Right ventricle myocardium inferior (tissue), 1 donor: ENCODE measurements at places on chromosomes 6 and 20.

DNA sequence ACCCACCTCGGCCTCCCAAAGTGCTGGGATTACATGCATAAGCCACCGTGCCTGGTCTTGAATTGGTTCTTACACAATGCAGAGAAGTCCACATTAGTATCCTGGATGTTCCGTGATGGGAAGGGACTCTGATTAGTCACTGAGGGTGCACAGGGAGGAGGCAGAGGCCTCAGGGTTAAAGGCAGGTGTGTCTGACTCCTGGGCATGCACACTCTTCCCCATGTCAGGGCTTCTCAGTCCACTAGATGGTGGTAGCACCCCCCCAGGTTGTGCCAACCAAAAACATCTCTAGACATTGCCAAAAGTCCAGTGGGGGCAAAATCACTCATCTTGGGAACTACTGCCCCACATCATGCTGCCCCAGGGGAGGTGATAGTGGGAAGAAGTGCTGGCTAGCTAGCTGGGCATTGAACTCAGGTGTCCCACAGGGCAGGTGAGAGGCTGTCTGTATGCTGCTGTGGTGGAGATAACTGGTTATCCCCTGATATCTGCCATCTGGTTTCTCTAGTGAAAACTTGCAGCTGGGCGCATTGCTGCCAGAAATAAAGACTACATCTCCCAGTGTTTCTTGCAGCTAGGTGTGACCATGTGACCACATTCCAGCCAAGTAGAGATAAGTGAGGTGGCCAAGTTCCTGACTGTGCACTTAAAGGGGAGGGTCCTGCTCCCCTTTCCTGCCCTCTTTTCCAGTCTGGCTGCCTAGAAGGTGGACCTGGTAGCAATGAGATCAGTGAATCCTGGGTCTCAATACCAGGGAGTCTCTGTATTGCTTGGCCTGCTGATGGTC lies 8.4 kb upstream of the NSFL1C start:
- DNase-seq: no peak

GRCh38 chr20:62642666-62643520 lies 590 bp downstream of the SLCO4A1 start:
- DNase-seq: no peak

- DNase-seq: no peak
Observed at GRCh38 chr6:165321555-165322145, 12.2 kb upstream of the C6orf118 start.

DNA sequence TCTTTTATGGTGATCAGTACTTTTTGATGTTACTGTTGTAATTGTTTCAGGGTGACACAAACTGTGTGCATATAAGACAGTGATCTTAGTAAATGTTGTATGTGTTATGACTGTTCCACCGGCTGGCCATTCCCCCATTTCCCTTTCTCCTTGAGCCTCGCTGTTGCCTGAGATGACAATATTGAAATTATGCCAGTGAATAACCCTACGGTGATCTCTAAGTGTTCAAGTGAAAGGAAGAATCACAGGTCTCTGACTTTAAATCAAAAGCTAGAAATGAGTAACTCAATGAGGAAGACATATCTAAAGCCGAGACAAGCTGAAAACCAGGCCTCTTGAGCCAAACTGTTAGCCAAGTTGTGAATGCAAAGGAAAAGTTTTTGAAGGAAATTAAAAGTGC lies 32.3 kb downstream of the TULP4 start:
- no peak for DNase-seq

DNA sequence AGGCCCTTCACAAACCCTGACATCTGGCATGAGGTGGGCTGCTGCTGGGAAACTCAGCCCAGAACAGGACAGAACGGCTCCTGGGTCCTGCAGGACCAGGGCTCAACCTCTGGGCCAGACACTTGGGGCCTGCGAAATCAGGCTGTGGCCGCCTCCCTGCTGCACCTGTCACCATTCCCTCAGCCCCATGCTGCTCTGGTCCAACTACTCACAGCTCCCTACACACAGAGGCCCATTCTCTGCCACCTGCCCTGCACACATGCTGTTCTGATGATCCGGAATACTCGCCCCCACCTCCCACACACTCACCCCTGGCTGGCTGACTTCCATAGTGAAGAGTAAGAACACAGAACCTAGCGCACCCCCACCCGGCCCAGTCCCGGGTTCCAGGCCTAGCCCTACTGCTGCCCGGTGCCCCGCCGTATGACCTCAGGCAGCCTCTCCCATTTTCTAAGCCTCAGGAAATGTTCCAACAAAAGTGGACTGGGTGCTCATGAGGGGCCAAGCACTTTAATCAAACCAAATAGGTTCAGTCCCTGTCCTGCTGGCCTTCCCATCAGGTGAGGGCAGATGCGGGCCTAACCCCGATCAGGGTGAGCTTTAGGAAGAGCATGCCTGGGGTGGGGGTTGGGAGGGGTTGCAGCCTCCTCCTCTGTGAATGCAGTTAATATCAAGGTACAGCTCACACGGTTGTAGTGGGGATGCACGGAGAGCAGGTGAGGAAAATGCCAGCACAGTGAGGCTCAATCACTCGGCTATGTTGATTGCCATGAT lies 3.9 kb downstream of the PEDS1 start:
- DNase-seq: no peak

DNA sequence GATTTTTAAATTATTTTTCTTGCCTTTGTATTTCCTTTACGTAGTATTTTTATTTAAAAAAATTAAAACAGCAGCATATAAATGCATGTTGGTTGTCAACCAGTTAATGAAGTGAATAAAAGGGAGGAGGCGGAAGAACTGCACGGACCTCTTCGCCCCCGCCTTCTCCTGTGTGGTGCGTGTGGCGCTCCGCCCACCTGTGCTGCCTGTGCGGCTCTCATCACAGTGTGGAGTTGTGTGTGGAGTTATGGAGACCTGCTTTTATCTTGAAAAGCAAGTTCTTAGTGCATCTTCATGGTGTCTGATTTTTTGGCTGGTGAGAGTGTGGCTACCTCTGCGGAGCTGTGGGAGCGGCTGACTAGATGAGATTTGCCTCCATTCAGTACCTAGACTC lies 58.4 kb downstream of the PTPN1 start:
- no peak for DNase-seq

GRCh38 chr20:51802170-51802751 lies at the start of gene SALL4:
Gene SALL4, minus strand, starts transcription at chr20:51802521. Its CDS starts 113 bp downstream, at chr20:51802408.
- DNase-seq: no peak

GRCh38 chr6:30480536-30481156 lies 8.7 kb upstream of the HLA-E start:
- no peak for DNase-seq

GRCh38 chr6:157169226-157169625 lies 154.1 kb downstream of the TMEM242 start:
- no peak for DNase-seq

DNA sequence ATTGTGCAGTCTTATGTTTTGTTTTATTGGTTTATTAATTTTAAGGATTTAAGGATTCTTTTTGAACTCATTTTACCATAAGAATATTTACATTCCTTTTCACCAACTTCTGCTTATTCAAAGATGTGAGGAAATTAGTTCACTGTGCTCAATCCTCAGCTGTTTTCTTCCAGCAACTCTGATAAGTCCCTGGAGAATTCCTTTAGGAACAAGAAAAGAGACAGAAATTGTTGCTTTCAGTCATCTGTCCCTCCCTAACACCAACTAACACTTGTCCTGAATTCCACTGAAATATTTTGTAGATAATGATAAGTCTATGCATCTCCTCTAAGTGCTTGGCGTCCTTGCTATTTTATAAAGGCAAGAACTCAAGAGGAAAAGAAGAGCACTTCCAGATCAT lies 334.8 kb upstream of the MARCKS start:
- no peak for DNase-seq

DNA sequence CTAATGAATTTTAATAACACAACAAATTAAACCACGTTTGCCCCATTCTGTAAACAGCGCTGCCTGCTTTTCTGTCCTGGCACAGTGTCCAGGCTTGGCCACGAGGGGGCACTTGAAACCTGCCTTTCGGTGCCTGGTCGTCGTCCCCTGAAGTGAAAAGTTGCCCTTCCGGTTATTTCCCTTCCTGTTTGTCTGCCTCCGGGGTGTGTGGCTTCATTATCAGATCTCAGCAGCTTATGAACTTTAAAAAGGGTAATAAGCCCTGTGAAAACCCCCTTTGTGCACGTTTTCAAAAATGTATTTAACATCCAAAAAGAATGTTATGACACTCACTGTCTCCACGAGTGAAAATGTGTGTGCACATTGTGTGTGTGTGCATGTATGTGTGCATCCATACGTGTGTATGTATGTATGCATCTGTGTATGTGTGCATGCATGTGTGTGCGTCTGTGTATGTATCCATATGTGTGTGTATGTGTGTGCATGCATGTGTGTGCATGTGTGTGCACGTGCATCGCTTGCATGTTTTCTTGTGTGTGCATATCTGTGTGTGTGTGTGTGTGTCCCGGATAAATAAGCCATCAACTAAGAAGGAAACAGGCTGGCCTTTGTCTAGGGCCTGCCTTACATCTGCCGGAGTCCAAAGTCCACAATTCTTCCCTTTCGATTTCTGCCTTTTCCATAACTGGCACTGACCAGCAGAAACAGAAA lies 358.4 kb downstream of the THBS2 start:
- no peak for DNase-seq

- no peak for DNase-seq
Observed at GRCh38 chr6:137233911-137234863, 15.0 kb upstream of the IFNGR1 start.

- no peak for DNase-seq
Observed at GRCh38 chr6:5323979-5324378, 62.7 kb downstream of the FARS2 start.

GRCh38 chr6:2274981-2275891 lies 29.8 kb upstream of the GMDS start:
- DNase-seq: no peak

DNA sequence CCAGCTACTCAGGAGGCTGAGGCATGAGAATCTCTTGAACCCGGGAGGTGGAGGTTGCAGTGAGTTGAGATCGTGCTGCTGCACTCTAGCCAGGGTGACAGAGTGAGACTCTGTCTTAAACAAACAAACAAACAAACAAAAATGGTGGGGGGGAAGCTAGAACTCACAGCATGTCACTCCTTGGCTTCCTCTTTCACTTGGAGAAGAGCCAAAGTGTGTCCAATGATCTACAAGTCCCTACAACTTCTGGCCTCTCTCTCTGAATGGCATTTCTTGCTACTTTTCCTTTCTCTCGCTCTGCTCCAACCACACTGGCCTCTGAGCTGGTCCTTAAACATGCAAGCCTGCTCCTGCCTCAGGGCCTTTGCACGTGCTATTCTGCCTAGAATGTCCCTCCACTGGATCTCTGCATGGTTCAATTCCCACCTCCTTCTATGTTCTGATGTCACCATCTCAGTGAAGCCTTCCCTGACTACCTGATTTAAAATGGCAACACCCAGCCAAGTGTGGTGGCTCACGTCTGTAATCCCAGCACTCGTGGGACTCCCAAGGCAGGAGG lies 8.1 kb downstream of the TLDC2 start:
- DNase-seq: no peak

GRCh38 chr20:61673152-61673847 lies 392.4 kb downstream of the TAF4 start:
- no peak for DNase-seq

- peak; percentile 83 for DNase-seq
Observed at GRCh38 chr20:57435498-57436222, 44.5 kb downstream of the RBM38 start.

DNA sequence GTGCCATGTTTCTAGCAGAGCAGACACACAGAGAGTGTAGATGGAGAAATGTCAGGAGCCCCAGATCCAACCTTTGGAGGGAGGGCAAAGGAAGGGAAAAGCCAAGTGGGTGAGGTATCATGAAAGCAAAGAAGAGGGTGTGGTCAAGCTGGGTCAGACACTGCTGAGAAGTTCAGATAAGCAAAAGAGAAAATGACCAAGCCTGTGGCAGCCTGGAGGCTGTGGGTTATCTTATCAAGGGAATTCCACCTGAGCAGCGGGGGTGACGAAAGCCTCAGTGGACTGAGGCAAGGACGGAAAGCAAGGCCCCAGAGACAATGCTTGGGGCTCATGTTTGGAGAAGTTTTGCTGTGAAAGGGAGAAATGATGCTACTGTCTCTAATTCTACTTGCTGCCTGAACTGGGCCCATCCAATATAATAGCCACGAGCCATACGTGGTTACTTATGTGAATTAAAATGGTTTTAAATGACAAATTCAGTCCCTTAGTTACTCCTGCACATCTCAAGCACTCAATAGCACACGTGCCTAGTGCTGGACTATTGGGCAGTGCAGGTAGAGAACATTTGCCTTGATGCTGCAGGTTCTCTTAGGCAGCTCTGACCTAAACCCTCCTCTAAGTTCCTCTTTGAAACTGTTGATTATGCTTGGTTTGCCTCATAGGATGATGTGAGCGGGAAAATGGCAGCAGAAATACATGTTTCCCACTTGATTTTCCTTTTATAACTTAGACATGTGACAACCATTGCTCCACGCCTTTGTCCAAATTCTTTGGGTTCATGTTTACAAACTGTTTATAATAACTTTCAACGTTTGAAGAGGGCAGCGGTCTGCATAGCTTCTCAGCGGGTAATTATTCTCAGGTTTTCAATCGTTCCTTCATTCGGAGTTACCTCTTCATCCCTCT lies 63.7 kb downstream of the SLC22A23 start:
- no peak for DNase-seq

- no peak for DNase-seq
Observed at GRCh38 chr20:61779176-61779965, 286.3 kb downstream of the TAF4 start.

- no peak for DNase-seq
Observed at GRCh38 chr6:7467007-7467897, 74.2 kb upstream of the DSP start.

GRCh38 chr6:100230115-100230952 lies 234.4 kb downstream of the SIM1 start:
- no peak for DNase-seq

DNA sequence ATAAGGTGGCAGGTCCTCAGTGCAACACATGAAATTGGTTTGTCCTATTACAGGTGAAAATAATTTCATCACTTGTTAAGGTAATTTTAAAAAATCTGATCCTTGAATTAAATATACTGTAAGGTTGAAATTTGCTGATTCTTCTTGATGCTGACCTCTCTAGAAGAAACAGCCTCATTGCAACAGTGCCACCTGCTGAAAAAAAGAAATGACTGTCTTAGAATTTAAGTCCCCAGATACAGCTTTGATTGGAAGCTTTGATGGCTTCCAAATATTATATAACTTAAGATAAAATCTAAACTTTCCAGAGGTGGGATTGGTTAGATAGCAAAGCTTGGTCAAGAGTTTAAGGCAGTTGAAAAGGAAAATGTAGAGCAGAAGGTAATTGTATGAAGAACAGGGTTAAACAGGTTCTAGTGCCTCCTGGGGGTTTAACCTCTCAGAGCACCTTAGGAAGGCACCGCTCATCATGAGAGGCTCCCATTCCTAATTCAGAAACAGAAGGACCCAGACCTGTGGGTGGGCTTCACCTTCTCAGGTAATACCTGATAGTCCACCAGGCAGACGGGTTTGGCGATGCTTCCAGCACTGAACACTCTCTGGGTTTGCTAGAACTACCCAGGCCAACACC lies 401.0 kb downstream of the PAX1 start:
- DNase-seq: no peak
